Fibroblast of mammary gland (primary cell): ENCODE measurements at places on chromosomes 5 and 9.

GRCh38 chr9:93864032-93864431 lies 91.1 kb downstream of the BARX1 start:
- DNase-seq, result no peak

DNA sequence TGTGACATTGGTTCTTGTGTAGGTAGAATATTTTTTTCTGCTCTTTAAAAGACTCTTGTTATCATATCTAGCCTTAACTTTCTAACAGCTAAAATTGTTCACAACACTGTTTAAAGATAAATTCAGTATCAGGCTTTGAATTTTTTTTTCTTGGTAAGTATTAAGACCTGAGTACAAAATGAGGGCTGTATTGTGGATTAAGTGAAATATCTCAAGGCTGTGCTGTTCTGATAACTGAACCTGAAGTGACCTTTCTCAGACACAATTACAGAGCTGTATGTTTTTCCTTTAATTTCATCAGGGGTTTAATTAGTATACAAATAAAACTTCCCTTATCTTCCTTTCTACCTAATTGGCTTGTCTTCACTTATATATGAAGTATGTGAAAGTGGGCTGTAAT lies 290.5 kb downstream of the CCDC171 start:
- DNase-seq, result no peak

DNA sequence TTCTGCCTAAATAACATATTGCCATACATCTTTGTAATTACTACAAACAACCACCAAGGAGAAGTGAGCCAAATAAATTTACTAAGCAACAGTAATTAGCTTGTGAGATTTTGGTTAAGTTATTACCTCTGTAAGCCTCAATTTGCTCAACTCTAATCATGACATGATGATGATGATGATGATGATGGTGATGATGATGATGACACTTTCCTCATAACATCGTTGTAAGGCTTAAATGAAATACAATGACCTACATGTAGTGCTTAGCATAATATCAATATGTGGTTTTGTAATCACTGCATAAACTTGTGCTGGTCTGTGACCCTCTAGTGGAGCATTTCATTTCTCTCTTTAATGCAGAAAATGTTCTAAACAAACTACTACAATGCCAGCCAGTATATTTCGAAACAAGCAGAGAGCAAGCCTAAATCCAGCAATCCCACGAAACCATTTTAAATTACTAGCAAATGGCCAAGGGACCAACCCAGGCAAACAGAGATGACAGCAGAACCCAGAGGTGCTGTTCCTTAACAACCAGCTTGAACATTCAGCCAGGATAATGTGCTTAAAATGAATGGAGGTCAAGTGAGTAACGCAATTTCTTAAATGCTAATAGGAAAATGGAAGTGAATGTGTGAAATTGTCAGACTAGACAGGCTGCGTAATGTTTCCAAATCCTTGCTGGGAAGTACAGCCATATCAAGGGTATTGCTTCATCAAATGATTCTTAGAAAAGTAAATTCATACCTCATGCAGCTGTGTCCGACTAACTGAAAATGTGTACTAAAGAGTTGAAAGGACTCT lies 281.9 kb upstream of the PUM3 start:
- DNase-seq, result peak; percentile 27

GRCh38 chr5:40406741-40407211 lies 272.9 kb upstream of the PTGER4 start:
- DNase-seq, result no peak

DNA sequence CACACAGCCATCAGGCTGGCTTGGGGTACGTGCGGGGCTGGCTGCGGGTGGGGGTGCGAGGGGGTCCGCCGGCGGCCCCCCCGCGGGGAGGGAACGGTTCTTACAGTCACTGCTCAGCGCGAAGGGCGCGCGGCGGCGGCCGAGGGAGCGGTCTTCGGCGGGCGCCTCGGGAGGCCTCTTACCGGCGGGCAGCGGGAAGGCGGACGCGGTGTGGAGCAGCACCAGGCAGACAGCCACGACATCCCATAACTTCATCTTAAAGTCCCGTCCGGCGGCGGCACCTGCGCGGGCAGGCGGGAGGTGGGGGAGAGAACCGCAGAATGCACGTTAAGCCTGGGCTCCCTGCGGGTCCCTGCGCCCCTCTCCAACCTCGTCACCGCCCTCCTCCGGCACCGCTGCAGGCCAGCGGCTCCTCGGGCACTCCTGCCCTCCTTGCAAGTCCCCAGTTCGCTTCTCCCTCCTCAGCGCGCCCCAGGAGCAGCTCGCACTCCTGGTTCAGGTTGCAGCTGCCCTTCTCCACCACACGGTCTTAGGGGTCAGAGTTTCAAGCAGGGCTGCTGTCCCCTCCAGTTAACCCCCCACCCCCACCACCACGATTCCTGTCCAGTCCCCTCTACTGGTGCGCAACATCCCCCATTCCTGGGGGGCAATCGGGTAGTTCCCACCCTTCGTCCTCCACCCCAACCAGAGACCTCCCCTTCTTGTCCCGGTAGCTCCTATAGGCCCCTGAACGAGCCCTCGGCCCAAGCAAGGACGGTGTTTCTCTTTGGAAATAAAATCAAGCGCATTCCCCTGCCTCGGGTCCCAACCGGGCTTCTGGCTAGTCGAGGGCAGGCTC lies 5.1 kb downstream of the GDNF start:
- DNase-seq, result no peak

DNA sequence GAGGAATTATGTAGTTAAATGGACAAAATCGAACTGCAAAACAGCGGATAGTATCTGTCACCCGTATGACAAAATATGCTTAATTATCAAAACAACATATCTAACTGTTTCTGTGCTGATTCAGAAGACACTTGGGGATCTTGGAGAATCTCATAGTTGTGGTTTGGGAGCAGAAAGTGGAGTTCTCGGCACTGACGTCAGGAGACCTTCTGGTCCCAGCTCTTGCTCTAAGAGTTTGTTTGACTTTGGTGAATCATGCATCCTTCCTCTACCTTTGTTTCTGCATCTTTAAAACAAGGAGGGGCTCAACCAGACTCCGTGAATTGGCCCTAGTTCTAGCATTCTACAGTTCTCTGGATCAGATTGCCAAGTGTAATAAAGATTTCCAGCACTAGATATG lies 37.0 kb upstream of the TAF1L start:
- DNase-seq, result peak; percentile 93

- no peak for DNase-seq
Measured at GRCh38 chr5:135264451-135265440, 134.3 kb downstream of the MACROH2A1 start.

DNA sequence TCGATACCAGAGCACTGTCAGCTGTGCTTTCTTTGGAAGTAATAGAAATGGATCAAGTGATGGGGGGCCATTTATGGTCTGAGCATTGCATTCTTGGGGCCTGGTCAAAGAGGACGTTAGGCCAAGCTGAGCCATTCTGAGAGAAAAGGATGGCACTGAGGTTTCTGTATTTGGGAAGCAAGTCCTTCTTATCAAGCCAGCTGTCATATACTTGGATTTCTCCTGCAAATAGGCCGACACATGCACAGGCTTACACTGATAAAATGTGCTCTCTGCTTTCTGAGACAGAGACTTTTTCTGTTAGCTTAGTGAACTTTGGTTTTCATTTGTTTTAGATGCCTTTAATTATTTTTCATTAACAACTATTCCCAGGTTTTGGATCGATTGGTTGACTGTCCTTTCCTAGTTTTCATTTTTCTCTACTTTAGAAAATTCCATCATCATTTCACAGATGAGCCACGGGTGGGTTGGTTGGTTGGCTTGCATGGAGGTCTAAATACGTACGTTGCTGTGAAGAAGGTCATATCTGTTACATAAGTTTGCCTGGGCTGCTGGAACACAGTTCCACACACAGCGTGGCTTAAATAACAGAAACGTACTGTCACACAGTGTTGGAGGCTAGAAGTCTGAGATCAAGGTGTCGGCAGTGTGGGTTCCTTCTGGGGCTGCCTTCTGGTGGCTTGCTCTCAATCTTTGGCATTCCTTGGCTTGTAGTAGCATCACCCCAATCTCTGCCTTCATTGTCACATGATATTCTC lies 20.3 kb downstream of the TMOD1 start:
- DNase-seq, result no peak

- DNase-seq, result peak; percentile 58
Measured at GRCh38 chr5:97553604-97554452, 370.8 kb upstream of the RIOK2 start.

DNA sequence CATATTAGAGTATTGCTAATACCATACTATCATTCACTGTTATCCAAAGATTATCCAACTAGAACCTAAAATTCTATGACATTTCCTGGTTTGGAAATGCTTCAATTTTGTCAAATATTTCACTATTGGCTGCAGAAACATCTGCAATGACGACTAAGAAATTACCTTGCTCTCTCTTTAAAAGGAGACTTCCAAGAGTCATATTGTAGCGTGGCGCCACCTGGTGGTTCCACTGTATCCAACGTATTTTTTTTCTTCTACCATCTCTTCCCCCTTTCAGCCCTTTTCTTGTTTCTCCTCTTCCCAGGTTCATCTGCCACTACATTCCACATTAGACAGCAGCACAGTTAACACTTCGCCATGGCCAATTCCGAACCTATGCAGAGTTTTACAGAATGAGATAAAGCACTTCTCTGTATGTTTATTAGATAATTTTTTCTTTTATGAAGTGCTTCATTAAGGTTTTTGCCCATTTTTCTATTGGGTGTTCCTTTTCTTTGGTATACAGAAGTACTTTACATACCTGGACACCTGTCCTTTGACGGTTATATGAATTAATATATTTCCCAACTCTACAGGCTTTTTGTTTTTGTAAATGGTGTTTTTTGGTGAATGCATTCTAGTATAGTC lies 153.5 kb downstream of the CDC42SE2 start:
- DNase-seq, result peak; percentile 78

DNA sequence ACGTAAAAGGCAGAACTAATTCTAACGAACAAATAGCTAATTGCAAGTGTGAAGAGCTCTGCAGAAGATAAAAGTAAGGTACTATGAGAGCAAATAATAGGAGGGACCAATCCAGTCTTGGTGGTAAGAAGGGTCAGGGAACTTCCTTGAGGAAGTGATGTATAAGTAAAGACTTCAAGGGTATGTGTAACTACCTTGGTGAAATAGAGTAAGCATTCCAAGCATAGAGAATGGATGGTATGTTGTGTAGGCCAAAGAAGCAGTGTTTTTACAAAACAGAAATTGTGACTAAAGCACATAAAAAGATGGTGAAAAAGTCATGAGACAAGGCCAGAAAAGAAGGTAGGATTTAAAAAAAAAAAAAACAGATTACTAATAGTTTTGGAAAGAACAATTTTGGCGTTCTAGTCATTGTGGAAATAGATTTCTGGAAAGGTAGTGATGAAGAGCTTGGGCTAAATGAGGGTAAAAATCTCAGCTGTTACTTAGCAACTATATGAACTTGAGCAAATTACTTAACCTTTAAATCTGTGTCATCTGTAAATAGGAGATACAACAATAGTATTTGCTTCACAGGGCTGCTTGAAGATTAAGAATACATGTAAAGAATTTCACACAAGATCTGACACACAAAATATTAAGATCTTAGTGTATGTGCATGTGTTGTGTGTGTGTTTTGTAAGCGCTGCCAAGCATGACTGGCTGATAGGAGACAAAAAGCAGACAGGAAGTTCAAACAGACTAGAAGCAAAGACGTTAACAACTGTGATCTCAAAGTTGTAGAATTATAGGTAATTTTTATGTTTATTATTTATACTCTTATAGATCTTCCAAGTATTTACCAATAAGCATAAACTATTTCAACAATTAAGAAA lies 73.5 kb downstream of the NR6A1 start:
- DNase-seq, result peak; percentile 57

DNA sequence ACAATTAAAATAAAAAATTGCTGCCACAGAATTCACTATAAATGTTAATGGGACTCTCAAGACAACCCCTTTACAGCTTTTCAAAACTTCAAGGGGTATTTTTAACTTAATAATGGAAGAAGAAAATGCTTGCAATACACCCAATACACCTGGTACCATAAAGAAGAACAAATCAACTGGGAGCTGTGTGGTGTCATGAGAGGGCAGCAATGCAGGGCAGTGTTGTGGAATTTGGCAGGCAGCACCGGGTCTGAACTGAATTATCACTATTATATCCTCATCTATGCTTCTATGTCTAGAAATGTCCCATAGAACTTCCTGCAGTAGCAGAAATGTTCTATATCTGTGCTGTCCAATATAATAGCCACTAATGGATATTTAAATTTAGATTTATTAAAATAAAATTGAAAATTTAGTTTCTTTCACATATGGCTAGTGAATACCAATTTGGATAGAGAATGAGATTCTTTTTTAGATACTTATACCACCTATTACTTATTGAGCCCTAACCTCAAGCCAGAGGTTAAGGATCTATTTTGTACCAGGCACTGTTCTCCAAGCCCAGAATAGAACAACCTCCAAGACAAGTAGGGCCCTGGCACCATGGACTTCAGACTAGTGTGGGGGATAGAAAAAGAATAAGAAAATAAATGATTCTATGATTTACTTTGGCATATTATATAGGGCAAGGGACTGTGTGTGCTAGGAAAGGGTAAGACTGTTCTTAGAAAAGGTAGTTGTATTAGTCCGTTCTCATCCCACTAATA lies 265.3 kb downstream of the PDE4D start:
- no peak for DNase-seq

DNA sequence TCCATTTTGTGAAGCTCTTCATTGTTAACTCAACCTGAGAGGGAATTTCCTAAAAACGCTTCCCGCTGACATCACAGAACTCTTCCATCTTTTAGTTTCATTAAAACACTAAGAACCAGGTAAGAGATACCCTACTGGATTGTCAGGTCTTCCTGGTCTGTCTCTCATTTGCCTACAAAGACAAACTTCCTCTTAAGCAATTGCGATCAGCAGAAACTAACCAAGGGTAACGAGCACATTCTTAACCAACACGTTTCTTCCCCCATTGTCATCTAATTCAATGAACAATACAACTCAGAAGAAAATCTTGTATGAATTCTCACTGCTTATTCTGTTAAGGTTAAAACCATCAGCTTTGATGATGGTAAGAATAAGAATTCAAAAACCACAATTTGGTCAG lies 6.6 kb downstream of the FBXW11 start:
- no peak for DNase-seq

DNA sequence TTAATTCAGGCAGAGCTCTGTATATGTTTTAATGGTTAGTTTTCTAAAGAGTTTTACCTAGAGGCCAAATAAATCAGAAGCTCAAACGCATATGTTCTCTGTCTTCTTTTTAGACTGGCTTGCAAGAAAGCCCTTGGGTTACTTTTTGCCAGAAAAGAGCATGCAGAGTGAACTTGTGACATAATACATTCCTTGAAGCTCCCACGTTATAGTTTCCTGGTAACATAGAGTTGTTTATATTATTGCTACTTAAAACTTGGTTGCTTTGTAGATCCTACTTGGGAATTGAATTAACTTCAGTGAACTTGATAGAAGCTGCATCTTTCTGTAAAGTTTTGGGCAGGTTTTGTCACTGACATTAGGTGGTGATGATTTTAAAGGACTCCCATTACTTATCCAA lies 102.9 kb downstream of the C9orf152 start:
- peak; percentile 57 for DNase-seq

GRCh38 chr5:1442222-1443145 lies 2.8 kb downstream of the SLC6A3 start:
- DNase-seq, result no peak

GRCh38 chr5:41404757-41405156 lies 105.6 kb downstream of the PLCXD3 start:
- DNase-seq, result no peak
